Karpas-422 (cell line): ENCODE measurements at places on chromosomes 4 and X.

DNA sequence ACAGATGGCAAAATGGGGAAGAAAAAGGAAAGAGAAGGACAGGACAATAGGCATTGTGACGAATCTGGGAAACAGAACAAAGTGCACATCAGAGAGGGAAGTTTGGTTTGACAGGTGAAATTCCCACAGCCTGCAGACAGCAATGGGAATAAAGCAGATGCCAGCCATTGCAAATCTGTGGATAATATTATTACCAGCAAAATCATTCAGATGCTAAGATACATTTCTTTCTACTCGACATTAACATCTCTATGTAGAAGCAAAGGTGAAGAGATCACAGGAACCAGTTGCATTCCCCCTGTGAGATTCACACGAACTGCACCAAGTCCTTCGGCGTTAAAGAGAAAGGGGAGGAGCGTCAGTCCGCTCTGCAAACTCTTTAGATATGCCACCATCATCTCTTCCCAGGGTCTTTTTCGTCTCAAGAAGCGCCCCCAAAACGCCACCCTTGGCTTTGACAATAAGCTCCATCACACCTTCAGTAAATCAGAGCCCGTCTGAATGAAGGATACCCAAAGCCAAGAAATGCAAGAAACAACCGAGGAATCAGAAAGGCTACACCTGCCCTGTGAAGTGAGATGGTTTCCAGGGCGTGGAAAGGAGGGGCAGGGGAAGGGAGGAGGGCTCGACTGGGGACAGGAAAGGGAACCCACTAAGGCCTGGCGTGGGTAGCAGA is 1.9 kb downstream of the NEUROG2 start:
- DNase-seq: peak; percentile 71

DNA sequence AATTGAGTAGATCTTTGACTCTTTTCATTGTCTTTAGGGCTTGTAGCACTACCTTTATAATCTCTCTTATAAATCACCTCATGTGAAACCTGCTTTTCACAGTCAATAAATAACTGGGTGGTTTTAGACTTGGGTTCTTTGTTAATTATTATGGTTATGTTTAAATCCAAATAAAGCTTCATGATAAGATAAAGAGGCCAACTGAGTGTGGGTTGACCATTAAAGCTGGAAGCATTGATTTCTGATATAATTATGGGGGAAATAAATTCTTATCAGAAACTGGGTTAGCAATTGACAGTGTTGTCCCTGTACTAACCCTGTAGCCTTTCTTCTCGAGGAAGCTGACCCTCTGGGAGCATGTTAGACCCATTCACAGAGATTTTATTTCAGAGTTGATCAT is 384.7 kb upstream of the LCORL start:
- DNase-seq: no peak

DNA sequence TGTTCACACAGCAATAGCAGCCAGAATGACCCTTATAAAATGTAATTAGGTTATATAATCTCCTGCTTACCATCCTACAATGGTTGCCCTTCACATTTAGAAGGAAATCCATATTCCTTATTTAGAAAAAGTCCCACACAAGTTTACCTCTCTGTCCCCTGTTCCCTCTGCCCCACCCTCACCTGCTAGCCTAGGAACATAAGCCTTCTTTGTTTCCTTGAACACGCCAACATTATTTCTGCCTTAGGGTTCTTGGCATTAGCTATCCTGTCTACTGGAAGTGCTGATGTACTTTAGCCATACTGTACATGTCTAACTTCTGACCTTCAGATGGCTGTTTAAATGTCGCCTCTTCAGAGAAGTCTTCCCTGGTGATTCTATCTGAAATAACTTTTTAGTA is 28.4 kb upstream of the USP53 start:
- no peak for DNase-seq

DNA sequence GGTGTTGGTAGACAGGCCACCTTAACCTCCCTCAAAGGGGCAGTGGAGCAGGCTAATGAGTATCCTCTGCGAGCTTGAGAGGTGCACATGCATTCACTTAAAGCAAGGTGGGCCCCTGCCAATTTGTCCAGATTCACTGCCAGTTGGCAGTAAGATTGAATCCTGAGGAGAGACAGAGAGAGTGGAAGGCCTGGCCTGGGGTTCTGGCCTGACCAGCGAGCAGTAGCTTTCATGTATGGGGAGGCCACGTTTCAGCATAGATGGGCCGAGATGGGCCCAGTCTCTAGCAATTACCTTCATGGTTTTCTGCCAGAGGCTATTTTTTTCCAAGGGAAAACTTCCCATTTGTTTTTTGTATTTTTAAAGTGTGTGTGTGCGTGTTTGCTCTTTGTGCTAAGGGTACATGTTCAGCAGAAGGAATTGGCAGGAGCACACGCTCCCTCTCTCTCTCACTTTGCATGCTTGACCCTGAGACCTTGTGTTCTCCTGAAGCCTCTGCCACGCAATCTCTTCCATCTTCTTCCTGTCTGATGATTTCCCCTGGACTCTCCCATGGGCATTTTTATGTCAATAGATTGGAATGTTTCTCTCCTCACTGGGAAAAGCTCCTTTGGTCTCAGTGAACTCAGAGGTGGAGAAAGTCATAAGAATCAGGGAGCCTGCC is 215.8 kb upstream of the SFRP2 start:
- no peak for DNase-seq

DNA sequence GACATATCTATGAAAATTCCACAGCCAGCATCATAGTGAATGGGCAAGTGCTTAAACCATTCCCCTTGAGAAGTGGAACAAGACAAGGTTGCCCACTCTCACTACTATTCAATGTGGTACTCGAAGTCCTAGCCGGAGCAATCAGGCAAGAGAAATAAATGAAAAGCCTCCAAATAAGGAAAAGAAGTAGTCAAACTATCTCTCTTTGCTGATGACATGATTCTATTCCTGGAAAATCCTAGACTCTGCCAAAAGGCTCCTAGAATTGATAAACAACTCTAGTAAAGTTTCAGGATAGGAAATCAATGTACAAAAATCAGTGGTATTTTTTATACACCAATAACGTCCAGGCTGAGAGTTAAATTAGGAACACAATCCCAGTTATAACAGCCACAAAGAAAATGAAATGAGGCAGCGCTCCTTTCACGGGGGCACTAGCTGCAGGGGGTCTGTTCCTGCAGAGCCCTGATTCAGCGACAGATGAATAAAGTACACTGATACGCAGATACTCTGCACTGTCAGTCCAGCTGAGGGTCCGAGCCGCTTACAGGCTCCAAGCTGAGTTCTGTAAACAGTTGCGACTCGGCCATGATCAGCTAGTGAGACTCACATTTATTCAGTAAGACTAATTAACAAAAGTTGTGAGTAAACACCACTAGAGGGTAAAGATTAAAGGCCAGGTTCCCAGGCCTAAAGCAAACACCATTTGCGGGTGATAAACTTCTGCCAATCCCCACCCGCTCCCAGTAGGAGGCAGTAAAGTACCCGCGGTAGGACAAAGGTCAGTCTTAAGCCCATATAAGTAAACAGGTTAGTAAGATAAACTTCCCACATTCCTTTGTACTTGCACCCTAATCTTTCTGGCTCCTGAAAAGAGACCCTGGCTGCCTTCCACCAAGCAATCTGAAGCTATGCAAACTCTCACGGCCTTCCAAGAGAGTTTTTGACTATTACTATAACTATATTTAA is 290.6 kb upstream of the GRID2 start:
- DNase-seq: no peak
